ENCODE measurements at places on chromosomes 7 and 10. TPM values are rescaled to one million over a fixed set of nuclear protein-coding genes. Genes with fewer than 3 reads are reported as not detected.

Gene MKX
- not detected for total RNA-seq

GRCh38 chr7:158325530-158326381 is 261.9 kb downstream of the PTPRN2 start:
- DNase-seq: no peak

- no peak for DNase-seq
Measured at GRCh38 chr7:17155529-17155928, 142.9 kb upstream of the AHR start.

Gene IGFBP1
- not detected for total RNA-seq

Gene DNAJC2
- 37.6 TPM for total RNA-seq

Measured in activated naive CD4-positive, alpha-beta T cell treated with anti-CD3 and anti-CD28 coated beads, Interleukin-2, amount 50 U/mL, for 72 hours (primary cell).